ENCODE measurements at places on chromosomes 3 and 15.
A peak's percentile ranks its signal among the peaks of the same experiment; 100 is the strongest.

DNA sequence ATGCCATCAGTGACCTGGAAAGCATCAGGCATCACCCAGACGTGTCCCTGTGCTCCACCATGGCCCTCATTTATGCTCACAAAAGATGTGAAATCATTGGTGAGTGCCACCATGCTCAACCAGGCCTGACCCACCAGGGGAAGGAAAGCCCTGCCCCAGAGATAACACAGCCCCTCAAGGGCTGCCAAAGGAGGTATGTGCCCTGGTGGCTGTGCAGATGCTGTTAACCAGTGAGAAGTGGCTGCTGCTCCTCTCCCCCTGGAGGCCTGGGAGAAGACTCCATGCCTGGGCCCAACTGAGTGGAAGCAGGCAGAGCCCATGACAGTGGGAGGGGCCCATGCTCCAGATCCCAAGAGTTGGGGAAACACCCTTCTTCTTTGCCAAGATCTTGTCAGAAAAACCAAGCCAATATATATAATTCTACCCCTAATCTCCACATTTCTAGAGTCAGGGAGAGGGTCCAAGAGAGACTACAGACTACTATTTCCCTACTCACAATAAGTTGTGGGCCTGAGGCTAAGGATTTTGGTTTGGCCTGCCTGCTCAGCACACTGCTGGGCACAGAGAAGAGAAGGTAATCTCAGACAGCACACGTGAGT lies 2.7 kb downstream of the TTC21A start:
- DNase-seq: peak; percentile 28

GRCh38 chr3:138432576-138433240 lies 1.7 kb upstream of the ESYT3 start:
- DNase-seq: no peak

DNA sequence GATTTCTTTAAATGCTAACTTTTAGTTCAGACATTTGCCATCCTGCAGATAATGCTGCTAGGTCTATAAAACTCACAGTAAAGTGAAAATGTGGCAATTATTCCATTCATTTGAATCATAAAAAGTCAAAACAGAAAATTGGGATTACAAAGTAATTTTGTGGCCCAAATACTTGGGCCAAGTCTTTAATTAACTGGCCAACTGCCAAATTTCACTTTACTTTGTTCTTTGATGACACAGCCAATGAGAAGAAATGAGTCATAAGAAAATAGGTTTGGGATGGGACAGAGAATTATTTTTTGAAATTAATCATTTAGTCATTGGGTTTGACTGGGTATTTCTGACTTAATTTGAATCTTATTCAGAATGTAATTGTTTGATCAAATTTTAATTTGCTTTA lies 89.8 kb upstream of the SLC2A2 start:
- peak; percentile 62 for DNase-seq

DNA sequence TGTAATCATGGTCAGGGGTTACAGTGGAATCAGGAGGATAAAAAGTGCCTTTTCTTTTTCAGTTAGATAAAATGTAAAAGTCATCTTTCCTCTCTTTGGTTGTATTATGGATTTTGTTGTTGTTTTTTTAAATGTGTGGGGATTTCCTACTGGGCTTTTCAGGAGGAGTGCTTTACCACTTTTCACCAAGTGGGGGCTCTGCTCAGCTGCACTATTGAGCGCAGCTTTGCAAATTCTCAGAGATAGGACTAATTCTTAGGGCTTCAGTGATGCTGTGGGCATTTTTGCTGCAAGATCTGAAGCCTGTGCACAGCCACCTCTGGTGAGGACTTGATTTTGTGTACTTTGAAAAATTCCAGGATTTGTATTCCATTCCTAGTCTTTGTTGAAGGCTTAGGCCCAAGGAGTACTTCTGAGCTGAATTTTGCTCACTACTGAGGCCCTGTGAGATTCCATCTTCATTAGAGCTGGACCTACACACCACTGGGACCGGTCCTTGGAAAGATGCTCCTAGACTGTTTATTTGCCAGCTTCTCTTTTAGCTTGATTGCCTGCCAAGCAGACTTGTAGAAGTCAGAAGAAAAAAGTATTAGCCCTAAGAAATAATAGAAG lies 7.5 kb downstream of the GNB5 start:
- DNase-seq: peak; percentile 70

DNA sequence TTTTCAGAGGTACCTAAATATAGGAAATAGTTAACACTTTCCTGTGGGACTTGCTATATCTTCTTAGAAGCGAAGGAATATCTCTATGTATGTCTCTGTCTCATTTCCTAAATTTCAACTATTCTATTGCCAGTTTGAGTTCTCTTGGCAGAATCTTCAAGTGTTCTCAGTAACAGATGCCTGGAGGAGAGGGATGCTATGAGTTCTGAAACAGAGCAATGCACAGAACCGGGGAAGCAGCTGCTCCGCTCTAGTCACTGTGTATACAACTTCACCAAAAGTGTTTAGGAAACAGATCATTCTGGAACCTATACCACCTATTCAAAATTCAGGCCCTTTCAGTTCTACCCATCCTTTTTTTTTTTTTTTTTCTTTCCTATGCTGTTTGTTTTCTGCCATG lies 144.6 kb downstream of the RORA start:
- DNase-seq: no peak

GRCh38 chr3:188925376-188925775 lies 246.4 kb upstream of the TPRG1 start:
- DNase-seq: no peak

- DNase-seq: no peak
Measured at GRCh38 chr3:128215800-128216495, 62.7 kb downstream of the EEFSEC start.

- DNase-seq: peak; percentile 86
Measured at GRCh38 chr3:159987291-159987711, 1.3 kb upstream of the IL12A start.

- DNase-seq: no peak
Measured at GRCh38 chr3:38039101-38039898, at the start of gene DLEC1. DLEC1 (plus strand) TSS chr3:38039208; CDS start chr3:38039226, 18 bp downstream.

DNA sequence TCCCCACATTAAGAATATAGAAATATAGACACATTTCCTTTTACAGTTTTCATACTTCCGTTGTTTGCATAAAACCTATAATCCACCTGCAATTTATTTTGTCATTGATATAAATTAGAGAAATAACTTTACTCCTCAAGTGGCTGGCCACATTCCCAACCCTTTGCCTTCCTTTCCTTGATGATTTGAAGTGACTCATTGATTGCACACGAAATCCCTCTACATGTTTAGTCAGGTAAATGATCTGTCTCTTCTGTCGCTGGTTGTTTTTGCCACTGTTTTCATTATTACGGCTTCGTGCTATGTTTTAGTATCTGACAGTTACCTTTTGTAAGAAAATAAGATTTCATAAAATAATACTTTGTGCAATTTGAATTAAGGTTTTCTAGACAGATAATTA lies 272.2 kb upstream of the NR2E3 start:
- no peak for DNase-seq

GRCh38 chr3:87949879-87950208 lies 109.0 kb downstream of the CGGBP1 start:
- DNase-seq: no peak

DNA sequence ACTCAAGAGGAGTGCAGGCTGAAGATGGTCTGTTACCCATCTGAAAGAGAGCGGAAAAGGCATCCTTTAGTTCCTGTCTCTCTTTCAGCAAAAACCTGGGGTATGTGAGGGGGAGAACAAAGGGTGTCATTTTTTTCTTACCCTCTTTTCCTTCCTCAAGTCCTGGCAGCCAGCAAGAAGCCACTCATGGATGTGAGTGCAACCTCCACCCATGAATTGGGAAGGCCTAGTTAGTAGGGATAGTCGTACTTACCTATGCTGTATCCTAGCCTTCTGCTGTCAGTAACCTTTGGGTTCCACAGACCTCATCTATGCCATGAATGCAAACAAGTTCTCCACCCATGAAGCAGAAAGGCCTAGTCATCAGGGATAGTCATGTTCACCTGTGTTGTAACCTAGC lies 472.8 kb downstream of the ZIC1 start:
- peak; percentile 4 for DNase-seq

DNA sequence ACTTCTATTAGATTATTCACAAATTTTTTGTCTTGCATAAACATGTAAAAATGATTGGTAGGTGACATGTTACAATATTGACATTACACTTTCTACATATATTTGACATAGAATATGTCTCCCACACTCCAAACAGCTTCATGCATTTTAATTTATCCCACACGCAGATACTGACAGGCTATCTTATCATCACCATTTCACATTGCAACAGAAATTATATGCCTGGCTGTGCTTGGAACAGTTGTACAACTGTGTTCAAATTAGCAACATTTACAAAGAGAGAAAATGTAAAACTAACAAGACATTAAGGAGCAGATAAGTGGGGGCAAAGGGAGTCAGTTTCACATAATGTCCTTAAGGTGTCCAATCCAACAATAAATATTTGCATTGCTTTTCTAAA lies 1208.5 kb downstream of the NSUN3 start:
- no peak for DNase-seq

- peak; percentile 59 for DNase-seq
Measured at GRCh38 chr3:191238321-191238817, 39.3 kb downstream of the OSTN start.

DNA sequence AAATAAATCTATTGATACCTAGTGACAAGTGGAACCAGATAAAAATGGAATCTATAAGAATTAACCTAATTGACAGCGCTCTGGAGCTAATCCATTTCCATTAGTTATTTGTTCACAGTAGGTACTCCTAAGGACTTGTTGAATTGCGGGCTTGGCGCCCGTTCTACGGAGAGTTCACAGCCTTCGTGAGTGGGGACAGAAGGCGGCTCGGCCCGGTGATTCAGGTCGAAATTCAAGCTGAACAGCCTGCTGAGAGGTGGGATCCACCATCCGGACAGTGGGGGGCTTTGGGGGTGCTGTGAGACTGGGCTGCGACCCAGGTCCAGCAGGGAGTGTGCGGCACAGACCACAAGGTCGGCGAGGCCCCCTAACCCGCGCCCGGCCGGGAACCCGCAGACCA lies 779 bp upstream of the CTNNB1 start:
- peak; percentile 36 for DNase-seq

- no peak for DNase-seq
Measured at GRCh38 chr15:67731112-67731721, 94.1 kb upstream of the SKOR1 start.

- DNase-seq: no peak
Measured at GRCh38 chr3:60243456-60243855, 1007.8 kb downstream of the FHIT start.

GRCh38 chr3:105704726-105705410 lies 163.9 kb downstream of the CBLB start:
- DNase-seq: no peak

DNA sequence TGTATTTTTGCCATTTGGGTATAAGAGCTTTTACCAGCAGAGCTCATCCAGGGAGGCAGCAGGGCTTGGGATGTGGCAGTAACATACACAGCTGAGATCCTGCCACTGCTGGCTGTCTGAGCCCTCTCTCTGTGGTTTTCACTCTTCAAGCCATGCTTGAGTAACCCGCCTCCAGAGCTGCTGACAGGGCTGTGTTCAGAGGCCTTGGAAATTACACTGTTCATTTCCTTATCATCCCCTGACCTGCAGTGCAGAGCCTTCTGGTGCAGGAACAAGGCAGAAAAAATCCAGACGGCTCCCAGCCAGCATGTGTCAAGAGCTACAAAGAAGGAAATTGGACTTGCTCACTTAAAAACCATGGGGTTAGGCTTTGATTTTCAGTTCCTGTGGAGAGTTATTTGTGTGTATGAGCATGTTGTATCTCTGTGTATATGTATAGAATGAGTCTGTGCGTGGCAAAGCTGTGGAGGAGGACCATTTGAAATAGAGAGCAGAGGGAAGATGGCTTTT lies 47.0 kb downstream of the ZNF609 start:
- DNase-seq: peak; percentile 87

DNA sequence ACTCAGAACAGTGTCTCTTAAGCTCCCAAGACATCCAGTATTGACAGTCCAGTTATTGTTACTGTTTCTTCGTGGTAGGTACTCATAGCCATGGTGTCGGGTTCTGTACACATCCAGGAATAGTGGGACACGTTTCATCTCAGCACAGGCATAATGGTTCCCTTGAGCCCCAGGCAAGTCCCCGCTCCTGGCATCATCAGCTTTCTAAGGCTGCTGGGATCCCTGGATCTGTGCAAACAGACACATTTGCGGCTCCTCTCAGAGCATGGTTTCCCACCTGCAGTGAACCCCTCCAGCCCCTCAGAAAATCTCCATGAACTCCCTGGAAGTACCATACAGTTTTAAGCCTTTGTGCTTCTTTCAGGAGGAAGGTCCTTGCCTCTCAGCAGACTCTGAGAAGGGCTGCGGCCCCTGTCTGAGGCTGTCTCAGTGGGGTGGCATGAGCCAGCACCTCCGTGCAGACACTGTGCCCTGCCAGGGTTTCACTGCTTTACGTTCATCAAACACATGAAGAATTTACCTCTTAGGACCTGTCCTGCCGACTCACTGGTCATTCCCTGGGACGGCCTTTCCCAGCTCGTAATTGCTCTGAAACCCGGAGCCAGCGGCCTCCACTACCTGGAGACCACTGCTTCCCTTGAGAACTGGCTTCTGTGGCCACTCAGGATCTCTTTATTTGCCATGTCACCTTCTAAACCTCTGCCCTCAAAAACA lies 124.9 kb downstream of the LRRK1 start:
- no peak for DNase-seq
